ENCODE measurements at places on chromosomes 2 and 18.

GRCh38 chr2:216493334-216493685 is 5.3 kb upstream of the RPL37A start:
- DNase-seq, result no peak

DNA sequence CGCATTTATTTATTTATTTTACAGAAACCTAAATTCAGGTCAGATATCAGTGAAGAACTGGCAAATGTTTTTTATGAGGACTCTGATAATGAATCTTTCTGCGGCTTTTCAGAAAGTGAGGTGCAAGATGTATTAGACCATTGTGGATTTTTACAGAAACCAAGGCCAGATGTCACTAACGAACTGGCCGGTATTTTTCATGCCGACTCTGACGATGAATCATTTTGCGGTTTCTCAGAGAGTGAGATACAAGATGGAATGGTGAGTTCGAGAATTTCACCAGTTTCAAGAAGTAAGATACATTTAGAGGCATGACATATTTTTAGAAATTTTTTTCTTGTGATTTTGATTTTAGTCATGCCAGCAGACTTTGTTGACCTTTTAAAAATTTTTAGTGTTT is 4.6 kb downstream of the CDCA7 start:
- no peak for DNase-seq

- DNase-seq, result no peak
Observed at GRCh38 chr2:101052147-101052546, 50.1 kb downstream of the RPL31 start.

DNA sequence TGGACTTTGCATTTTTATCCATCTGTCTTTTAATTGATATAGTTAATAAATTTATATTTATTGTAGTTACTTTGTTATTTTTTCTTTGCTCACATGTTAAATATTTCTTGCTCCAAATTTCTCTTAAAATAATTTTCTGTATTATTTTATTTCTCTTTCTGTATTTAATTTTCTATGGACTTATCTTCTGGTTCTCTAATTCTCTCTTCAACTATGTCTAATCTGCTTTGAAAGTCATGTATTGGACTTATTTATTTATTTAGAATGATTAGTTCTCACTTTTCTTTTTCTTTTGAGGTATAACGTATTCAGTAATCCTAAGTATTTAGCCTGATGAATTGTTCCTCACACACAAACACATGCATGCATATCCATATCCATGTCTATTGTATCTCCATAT is 53.1 kb downstream of the ASB1 start:
- DNase-seq, result no peak

- no peak for DNase-seq
Observed at GRCh38 chr2:180463608-180464007, 456.5 kb upstream of the CWC22 start.

GRCh38 chr18:58426611-58427010 is 202.3 kb downstream of the ALPK2 start:
- no peak for DNase-seq

- DNase-seq, result no peak
Observed at GRCh38 chr2:179594268-179595112, 266.9 kb downstream of the ZNF385B start.

DNA sequence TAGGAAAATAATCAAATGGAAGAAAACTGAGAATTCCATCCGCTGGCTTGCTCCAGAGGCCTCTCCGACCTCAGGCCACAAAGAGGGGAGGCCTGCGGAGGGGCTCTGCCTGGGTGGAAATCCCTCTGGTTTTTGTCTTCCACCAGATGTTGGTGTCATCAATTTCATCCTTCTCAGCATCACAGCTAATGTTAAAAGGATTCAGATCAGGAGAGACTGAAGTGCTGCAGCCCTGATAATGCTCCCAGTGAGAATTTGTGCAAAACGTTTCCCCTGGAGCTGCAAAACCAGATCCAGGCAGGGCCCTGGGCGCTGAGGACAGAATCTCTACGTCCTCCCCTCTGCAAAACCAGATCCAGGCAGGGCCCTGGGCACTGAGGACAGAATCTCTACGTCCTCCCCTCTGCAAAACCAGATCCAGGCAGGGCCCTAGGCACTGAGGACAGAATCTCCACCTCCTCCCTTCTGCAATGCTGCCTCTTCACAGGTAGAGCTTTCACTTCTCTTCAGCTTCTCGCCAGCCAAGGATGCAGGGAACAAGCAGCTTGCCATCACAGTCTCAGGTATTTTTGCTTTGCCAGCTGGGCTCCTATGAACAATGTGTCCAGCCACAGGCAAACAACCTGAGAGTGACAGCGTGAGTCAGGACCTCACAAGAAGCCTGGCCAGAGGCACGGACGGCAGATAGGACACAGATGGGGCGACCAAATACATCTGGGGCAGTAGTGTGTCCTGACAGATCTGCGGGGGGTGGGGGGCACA is 81.2 kb downstream of the TMEM18 start:
- no peak for DNase-seq

GRCh38 chr18:7288544-7288943 is 57.7 kb downstream of the LRRC30 start:
- no peak for DNase-seq
